ENCODE measurements at places on chromosomes 2 and 18.

DNA sequence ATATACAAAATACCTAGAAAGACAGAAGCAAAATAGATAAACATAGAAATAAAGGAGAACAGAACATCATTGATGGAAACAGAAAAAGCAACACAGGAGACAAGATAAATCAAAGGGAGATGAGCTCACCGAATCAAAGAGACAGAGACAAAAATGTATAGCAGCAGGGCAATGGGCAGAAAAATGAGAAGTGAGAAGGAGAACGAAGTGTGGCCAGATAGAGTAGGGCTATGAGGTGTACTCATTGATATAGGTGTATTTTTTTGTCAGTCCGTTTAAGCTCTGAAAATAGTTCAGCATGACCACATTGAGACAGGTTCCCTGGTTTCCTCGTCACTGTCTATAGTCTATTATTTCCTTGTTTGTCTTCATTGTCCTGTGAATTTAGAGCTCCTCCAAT lies 55.1 kb downstream of the SP100 start:
- no peak for DNase-seq

- DNase-seq = no peak
These were observed 112.5 kb upstream of the OTX1 start for GRCh38 chr2:62938126-62938525.

GRCh38 chr18:33951031-33951430 lies 273.7 kb downstream of the NOL4 start:
- DNase-seq = no peak

- no peak for DNase-seq
These were observed 1.1 kb upstream of the FN1 start for GRCh38 chr2:215436705-215437565.

- peak; percentile 41 for DNase-seq
These were observed 93.5 kb downstream of the UBE2E3 start for GRCh38 chr2:181073896-181074295.

DNA sequence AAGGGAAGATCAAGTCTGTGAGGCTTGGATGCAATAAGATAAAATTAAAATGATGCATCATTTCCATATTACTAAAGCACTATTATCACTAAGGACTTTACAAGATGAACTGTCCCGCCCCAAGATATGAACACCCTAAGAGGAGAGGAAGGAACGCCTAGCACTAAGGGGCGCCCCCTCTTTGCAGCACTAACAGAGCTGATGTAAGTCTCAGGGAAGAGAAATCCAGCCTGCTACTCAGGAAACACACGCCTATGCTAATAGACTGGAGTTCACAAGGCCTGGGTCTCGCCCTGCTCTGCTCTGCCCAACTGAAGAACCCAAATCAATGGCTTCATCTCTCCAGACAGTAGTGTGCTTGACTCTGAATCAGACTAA lies 6.1 kb downstream of the INO80C start:
- peak; percentile 74 for DNase-seq

DNA sequence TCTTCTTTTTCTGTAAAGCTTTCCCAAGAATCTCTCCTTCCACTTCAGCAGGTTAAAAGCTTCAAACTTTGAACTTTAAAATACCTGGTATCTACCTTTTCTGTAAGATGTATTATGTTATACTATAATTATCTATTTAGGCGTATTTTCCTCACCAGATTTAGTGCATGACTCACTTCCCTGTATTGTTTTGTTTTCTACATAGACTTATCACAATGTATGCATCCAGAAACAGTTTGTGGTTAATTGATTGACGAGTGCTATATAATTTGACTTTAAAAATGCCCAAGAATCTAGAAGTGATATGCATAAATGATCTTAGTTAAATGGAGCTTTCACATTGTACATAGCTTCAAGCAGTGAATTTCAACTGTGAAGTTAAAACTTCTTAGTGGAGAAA lies 473.9 kb upstream of the CDH2 start:
- no peak for DNase-seq

DNA sequence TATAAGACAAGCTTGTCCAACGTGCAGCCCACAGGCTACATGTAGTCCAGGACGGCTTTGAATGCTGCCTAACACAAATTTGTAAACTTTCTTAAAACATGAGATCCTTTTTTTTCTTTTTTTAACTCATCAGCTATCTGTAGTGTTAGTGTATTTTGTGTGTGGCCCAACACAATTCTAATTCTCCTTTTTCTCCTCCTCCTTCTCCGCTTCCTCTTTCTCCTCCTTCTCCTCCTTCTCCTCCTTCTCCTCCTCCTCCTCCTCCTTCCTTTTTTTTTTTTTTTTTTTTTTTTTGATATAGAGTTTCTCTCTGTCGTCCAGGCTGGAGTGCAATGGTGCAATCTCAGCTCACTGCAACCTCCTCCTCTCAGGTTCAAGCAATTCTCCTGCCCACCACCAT lies 39.3 kb upstream of the GTF2A1L start:
- no peak for DNase-seq

DNA sequence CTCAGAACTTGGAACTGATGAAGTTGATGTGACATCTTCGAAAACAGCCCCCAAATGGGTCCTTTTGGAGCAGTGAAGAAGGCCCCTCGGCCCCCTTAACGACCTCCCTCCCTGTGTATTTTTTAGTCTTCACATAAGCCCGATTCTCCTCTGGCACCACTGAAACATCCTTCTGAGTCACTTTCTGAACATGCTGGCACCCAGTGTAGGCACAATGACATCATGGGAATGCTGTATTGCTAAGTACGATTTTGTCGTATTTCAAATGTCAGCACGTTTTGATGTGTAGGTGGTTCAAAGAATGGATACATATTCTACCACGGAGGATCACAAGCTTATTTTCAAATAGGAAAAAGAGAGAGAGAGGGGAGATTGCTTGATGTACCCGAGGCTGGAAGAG lies 111.7 kb upstream of the RIOK3 start:
- no peak for DNase-seq

DNA sequence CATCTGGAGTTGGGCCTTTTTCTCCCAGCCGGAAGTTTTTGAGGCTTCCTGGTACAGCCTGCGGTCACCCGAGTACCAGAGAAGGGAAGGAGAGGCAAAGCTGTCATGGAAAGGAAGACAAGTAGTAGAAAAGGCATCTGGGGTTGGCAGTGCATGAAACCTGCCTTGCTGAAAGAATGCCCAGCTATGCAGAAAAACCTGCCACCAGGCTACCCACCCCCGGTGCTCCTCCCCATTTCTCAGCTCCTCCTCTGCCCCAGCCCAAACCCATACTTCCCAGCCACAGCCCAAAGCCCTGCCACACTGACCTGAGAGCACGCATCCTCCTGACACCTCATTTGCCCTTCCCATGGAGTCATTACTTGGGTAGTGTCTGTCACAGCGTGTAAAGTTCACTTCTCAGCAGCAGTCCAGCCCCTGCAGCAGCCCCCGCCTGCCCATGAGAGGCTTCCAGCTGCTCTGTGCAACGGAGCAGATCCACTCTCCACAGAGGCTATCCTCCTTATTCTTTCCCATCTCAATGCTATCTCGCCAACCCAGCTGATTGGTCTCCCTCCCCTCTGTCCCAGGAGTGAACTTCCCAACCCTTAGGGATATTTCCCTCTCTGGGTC lies 40.4 kb upstream of the MAL start:
- no peak for DNase-seq

GRCh38 chr2:121153516-121153915 lies 131.5 kb downstream of the TFCP2L1 start:
- DNase-seq = no peak

GRCh38 chr2:26577442-26578112 lies 63.6 kb downstream of the CIB4 start:
- peak; percentile 79 for DNase-seq

- peak; percentile 82 for DNase-seq
These were observed 125.7 kb downstream of the RBMS1 start for GRCh38 chr2:160367887-160368286.

GRCh38 chr2:40535972-40536371 lies 84.1 kb upstream of the SLC8A1 start:
- DNase-seq = no peak

DNA sequence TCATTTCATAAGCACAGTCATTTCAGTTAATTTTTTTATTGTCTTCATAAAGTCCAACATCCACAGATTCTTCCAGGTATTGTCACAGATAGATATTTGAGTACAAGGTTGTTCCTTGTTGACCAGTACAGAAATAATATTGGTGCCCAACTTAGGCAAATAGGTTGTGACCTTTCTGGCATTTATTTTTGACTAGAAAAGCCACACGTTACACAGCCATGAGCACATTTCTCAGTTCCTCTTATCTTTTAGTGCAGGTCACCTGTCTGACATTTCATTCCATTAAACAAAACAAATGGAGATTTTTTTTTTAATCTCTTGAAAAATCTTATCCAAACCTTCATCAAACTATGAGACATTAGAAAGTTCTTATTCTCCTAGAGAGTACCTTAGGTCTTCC lies 428.8 kb downstream of the ZNF521 start:
- no peak for DNase-seq

- DNase-seq = no peak
These were observed 44.3 kb downstream of the MFSD6 start for GRCh38 chr2:190452433-190452832.

GRCh38 chr2:210233487-210233886 lies 8.2 kb upstream of the ACADL start:
- no peak for DNase-seq

GRCh38 chr2:127046579-127046978 lies 60.4 kb downstream of the BIN1 start:
- no peak for DNase-seq

DNA sequence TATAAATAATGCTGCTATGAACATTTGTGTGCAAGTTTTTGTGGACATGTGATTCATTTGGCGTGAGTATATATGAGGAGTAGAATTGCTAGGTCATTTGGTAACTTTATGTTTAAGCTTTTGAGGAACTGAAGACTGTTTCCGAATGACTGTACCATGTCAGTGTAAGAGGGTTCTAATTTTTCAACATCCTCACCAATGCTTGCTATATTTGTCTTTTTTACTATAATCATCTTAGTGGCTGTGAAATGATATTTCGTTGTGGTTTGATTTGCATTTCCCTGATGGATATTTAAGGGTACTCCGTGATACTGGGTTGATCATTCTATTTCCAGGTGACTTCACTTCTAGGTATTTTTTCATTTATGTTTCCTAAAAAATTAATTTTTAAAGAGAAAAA lies 241.1 kb downstream of the BCL2 start:
- no peak for DNase-seq

DNA sequence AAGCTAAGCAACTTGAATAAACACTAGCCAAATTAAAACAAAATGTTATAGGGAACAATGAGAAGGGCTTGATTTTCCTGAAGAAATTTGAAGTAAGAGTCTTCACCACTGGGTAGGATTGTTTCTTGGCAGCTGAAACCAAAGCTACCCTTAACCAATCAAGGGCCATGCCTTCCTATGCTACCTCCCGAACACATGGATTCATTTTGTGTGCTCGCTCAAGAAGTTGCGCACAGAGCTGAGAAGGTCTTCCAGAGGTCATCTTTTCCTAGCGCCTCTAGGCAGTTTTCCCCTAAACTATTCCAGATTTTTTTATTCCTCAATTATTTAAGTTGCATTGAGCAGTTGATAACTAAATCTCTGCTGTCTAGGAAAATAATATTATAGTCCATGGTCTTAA lies 264.6 kb downstream of the RBM43 start:
- no peak for DNase-seq

DNA sequence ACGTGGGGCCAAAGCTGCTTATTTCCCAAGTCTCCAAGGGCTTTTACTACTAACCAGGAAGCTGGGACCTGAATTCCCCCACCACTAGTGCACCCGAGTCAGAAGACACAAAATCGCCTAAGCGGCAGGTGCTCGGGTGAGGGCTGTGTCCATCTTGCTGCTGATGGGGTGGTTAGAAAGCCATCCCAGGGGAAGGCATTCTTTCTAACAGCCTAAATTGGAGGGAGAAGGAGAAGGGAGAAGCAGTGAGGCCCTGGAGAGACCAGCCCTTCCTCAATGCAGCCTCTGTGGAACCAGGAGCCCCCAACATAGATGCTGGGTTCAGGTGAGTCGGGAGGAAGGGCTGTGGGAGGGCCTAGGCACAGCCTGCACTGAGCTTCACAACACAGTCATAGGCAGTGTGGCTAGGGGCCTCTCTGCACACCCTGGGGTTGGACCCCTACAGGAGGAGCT lies 1.9 kb upstream of the PROM2 start:
- DNase-seq = no peak

GRCh38 chr2:179165356-179166000 lies 99.2 kb downstream of the SESTD1 start:
- DNase-seq = no peak

GRCh38 chr2:112794131-112794733 lies 9.9 kb upstream of the IL1A start:
- DNase-seq = peak; percentile 91

GRCh38 chr2:64754570-64754969 lies 100.9 kb upstream of the SERTAD2 start:
- DNase-seq = peak; percentile 59

- DNase-seq = no peak
These were observed 65.8 kb upstream of the ZNF804A start for GRCh38 chr2:184532551-184532950.

- no peak for DNase-seq
These were observed 21.2 kb downstream of the ACTR3 start for GRCh38 chr2:113910967-113911678.

DNA sequence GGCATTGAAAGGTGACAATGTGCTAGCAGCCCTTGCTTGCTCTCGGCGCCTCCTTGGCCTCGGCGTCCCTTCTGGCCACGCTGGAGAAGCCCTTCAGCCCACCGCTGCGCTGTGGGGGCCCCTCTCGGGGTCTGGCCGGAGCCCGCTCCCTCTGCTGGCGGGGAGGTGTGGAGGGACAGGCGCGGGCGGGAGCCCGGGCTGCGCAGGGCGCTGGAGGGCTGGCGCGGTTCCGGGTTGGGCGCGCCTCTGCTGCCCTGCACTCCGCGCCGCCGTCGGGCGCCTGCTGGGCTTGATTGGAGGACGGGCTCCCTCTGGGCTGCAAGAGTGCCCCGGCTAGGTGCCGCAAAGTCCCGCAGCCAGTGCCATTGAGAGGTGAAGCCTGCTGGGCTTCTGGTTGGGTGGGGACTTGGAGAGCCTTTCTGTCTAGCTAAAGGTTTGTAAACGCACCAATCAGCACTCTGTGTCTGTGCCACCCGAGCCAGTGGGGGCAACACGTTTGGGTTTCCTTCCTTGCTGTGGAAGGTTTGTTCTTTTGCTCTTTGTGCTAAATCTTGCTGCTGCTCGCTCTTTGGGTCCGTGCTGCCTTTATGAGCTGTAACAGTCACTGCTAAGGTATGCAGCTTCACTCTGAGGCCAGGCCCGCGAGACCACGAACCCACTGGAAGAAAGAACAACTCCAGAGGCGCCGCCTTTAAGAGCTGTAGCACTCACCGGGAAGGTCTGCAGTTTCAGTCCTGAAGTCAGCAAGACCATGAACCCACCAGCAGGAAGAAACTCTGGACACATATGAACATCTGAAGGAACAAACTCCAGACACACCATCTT lies 14.8 kb upstream of the IMP4 start:
- no peak for DNase-seq

Data from hematopoietic multipotent progenitor cell treated with erythropoietin and hydrocortisone succinate and interleukin-3 and kit ligand, for 4 days (in vitro differentiated cells).